ENCODE measurements at places on chromosomes 6 and 20.

- DNase-seq: peak; percentile 37
Observed at GRCh38 chr6:106973836-106974335, 643 bp downstream of the CD24 start.

GRCh38 chr20:49356676-49357075 is 78.8 kb upstream of the ZNFX1 start:
- DNase-seq: peak; percentile 71

DNA sequence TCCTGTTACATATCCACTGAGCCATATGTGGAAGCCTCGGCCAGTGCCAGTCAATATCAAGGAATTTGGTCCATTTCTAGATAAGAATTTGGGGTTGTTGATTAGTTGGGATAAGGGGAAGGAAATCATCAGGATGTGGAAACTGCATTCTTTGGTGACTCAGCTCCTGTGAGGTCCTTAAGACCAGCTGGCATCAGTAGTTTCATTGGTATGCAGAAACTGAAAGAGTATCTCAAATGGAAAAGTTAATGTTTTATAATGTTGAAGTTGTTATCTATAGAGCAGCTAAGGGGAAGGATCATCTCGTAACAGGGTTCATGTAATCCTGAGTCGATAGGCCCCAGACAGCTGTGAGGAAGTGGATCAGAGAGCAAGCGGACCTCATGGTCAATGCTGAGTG is 87.9 kb upstream of the PRND start:
- no peak for DNase-seq

- no peak for DNase-seq
Observed at GRCh38 chr6:139066080-139066479, 37.5 kb downstream of the ABRACL start.

- DNase-seq: no peak
Observed at GRCh38 chr6:126553854-126554253, 213.9 kb downstream of the CENPW start.

DNA sequence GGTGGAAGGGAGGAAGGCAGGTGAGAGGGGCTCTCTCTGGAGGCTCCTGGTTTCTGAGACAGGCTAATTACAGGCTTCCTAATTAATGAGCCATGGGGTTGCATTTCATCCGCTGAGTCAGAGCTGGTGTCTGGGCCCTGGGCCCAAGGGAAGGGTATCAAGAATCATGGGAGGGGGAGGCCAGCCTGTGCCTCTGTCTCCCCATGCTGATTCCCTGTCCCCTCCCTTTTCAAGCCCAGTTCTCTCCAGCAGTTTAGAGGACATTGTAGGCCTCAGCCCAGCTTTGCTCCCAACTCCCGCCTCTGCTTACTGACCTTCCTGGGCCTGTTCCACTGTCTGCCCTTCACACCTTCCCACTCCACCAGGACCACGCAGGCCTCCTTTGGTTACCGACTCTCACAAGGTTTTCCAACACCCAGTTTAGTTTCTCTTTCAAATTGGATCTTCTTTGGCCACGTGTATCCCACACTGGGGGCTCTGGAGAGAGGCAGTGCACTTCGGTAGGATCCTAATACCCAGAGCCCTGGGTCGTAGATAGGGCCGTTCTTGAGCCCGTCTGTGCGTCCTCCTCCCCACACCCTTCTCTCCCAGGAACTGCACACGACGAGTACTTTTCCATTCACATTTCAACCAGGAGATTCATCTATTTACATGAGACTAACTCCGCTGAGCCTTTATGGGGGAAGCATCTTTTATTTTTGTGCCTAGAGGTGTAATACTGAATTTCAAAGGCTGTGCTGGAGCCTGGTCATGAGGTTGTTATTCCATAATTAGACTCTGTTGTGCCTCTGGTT is 18.2 kb upstream of the AVP start:
- DNase-seq: no peak

GRCh38 chr6:16296061-16296670 is 57.8 kb downstream of the GMPR start:
- DNase-seq: no peak

DNA sequence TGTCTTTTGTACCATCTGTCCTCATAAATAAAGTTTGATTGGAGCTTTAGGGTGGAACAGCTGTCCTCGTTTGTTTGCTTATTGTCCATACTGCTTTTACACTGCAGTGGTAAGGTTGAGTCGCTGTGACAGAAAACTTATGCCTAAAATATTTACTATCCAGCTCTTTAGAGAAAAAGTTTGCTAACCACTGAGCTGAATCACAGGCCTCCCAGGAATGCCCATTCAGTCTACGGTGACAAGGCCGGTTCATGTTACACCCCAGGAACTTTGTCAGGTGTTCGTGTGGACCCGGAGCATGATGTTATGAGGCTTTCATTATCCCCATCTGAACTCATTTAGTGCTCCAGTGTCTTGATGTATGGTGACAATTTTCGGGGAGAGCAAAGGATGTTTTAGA is 401.1 kb downstream of the SAMD5 start:
- no peak for DNase-seq

DNA sequence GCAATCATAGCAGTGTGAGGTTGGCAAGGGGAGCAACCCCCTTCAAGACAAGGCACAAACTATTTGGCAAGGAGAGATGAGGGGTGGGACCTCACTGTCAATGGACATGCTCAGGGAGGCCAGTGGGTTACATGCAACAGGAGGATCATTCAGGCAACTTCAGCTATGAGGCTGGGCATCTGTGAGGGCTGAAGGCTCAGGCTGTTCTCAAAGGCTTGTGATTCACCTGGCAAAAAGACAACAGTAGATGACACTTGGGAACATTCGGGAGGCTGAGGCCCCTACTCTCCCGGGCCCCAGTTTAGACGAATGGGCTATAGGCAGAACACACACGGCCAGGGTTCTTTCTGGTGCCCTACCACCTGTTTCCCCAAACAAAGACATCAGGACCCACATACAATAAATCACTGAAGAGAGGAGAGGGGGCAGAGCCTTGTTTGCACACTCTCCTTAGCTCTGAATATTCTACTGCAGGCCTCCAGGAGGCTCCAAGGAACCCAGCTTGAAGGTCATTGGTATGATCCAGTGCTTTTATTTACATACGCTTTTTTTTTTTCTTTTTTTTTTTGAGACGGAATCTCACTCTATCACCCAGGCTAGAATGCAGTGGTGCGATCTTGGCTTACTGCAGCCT is 7.9 kb downstream of the TUBB start:
- peak; percentile 11 for DNase-seq

- no peak for DNase-seq
Observed at GRCh38 chr6:25968769-25969168, 6.2 kb downstream of the TRIM38 start.

DNA sequence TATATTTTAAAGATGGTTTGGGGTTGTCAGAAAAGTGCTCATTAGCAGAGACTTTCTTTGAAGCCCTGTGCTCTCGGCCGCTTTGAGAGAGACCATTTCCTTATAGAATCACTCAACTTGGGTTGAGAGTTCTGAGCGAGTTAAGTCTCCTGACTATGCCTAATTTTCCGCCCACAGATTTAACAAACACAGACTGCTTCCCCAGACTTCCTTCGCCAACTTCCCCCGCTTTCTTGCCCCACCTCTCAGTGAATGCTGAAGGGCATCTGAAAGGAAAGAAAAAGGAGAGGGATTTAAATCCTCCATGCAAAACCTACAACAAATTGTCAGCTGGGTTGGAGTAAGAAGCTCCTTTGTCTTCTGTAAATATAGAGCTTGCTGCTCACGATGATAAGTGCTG is 224.0 kb downstream of the EYA2 start:
- DNase-seq: no peak

GRCh38 chr6:76631622-76632021 is 559.2 kb upstream of the IMPG1 start:
- DNase-seq: no peak

- no peak for DNase-seq
Observed at GRCh38 chr6:101534821-101535220, 141.3 kb downstream of the GRIK2 start.

DNA sequence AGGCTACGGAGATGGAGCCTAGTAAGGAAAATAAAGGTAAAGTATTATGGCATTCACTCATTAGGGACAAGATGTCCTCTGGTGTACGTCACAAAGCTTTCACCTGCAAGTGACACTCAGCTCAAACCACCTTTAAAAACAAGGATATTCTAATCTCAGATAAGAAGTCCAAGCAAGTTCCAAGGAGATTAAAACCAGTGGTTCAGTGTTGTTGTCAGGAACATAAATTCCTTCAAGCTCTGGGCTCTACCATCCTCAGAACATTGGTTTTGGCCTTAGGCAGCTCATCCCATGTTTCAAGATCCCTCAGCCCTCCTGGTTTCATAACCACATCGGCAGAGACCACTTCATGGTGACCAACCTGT is 116.5 kb downstream of the LY86 start:
- no peak for DNase-seq

DNA sequence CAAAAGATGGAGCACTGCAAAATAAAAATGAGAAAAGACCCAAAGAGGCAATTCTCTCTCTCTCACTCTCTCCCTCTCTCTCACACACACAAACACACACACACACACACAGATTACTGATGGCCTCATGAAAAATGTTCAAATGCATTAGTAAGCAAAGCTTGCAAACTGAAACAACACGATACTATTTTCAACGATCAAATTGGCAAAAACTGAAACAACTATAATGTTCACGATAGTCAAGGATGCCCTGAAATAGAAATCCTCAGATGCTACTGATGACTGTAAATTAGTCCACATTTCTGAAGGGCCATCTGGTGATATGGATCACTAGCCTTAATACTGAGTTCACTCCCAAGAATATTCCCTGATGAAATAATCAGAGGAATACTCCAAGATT is 100.8 kb downstream of the TRERF1 start:
- no peak for DNase-seq

GRCh38 chr6:30830438-30830837 is 53.9 kb upstream of the DDR1 start:
- no peak for DNase-seq

- no peak for DNase-seq
Observed at GRCh38 chr6:133052465-133052864, 188.7 kb upstream of the EYA4 start.

GRCh38 chr6:96816301-96816817 is 20.9 kb downstream of the GPR63 start:
- no peak for DNase-seq

- DNase-seq: no peak
Observed at GRCh38 chr6:118603372-118603771, 48.0 kb downstream of the CEP85L start.

DNA sequence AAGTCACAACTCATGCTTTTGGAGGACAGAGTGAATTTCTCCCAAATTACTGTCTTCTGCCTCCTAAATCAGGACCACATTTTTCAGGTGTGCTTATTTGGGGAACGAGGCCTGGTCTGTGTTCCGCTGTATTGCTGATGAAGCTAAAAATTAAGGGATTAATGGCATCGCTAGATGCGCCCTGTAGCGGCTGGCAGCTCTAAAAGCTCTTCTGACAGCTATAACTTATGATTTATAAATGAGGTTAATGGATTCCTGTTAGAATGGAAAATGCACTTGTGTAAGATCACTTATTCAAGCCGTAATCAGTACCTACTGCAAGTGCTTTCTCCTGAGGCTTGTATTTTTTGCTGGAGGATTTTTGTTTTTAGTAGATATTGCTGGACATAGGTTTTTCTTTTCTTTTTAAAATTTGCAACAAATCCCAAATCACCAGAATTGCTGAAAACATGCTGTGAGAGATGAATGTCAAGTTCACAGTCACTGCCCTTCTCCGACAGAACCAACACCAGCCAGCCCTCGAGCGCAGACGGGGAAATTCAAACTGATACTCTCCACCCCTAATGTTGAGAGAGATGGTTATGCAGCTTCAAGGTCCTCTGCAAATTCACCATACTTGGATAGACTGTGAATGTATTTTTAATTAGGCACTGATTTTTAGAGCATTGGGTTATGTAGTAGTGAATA is 49.1 kb downstream of the AKAP12 start:
- DNase-seq: no peak

GRCh38 chr20:51889466-51889865 is 87.1 kb upstream of the SALL4 start:
- no peak for DNase-seq

- DNase-seq: no peak
Observed at GRCh38 chr6:108130262-108130661, 35.6 kb upstream of the NR2E1 start.

DNA sequence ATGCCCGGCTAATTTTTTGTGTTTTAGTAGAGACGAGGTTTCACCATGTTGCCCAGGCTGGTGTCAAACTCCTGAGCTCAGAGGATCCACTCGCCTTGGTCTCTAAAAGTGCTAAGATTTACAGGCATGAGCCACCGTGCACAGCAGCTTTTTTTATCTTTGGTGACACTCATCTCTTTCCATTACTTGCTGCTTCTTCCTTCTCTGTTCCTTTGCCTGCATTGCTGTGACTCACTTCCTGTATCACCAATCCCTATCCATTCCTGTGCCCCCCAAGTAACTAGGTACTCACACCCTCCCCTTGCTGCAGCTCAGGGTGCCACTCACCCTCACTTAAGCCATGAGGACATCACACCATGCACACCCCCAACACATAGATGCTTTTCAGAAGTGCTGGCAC is 24.6 kb downstream of the KHDC1L start:
- DNase-seq: no peak

DNA sequence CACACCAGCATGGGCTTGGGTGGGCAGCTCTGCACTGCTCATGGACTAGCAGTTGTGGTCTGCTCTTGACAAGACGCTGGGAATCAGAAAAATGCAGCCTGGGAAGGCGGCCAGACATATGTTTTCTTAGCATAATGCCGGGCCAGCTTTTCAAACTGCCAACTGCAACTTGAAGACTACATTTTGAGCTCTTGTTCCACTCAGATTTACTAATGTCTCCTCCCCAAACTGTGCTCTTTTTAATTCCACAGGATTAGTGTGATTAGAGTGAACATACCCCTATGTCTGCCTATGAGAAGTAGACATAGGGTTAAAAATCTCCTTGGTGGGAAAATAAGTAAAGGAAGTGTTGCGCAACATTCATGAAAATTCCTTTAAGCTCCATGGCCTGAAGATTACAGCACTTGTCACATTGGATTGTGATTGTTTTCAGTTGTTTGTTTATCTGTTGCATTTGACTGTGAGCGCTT is 5.3 kb upstream of the FNDC1 start:
- no peak for DNase-seq

- DNase-seq: no peak
Observed at GRCh38 chr6:169618526-169619490, 83.0 kb downstream of the WDR27 start.

- no peak for DNase-seq
Observed at GRCh38 chr6:4368649-4369048, 233.3 kb upstream of the ECI2 start.

DNA sequence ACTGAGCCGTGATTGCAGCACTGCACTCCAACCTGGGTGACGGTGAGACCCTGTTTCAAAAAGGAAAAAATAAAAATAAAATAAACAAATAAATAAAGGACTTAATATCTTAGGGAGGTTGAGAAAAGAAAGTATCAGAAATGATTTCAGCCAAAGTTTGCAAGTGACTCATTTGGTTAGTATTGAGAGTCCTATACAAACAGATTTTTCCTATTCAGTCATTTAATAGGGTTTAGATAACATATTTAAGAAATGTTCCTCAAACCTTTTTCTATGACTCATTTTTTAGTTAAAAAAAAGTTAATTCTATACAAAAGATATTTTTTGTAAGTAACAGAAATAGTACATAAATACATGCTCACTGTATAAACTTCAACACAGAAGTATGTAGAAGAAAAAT is 235.1 kb downstream of the GJA1 start:
- DNase-seq: no peak

GRCh38 chr6:43081043-43081442 is 4.9 kb downstream of the PTK7 start:
- no peak for DNase-seq
